Activated naive CD8-positive, alpha-beta T cell treated with anti-CD3 and anti-CD28 coated beads, Interleukin-2, amount 10 ng/mL, durations not matched to agents 7 days and 5 days (primary cell): ENCODE measurements at places on chromosomes 1 and 21.

DNA sequence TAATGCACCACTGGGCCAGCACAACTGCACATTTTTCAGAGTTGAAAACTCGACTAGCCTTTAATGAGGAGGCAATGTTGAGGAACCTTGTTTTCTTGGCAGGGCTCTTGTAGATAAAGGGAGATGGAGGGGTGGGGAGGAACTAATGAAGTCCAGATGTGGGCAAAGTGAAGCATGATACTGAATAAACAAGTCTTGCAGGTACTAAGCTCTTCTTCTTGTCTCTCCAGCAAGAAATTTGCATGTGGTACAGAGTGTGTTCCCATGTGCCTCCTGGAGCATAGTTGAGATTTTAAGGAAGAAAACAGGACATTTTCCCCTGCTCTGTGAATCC is 47.0 kb downstream of the PLPP3 start:
- no peak for DNase-seq

GRCh38 chr1:7190261-7190660 is 405.0 kb downstream of the CAMTA1 start:
- no peak for DNase-seq

DNA sequence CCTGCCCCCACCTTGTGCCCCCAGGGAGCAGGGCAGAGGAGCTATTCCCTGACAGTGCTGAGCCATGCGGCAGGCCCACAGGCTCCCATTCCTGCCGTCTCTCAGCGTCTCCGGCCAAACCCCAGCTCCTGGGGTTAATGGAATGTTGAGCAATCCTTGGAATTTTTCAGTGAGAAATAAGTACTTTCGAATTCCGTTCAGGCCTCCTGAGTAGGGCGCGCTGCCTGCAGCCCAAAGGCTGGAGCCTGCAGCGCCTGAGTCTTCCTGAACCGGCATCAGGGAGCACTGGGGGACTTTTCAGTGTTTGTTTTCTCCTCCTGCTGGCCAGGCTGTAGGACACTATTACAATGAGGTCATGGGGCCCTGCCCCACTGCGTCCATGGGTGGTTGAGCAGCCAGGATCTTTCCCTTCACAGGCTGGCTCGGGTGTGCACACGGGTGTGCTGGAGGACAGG is 33.3 kb upstream of the CSF1 start:
- no peak for DNase-seq

GRCh38 chr1:185774394-185774793 is 40.2 kb downstream of the HMCN1 start:
- no peak for DNase-seq
